ENCODE measurements at places on chromosomes 4 and X. TPM values are rescaled to one million over a fixed set of nuclear protein-coding genes. Genes with fewer than 3 reads are reported as not detected.

HTN1 gene
- total RNA-seq: not detected

PDLIM5 gene
- 122 TPM for total RNA-seq

NAT8L gene
- total RNA-seq: 8.2 TPM

USP17L21 gene
- total RNA-seq: not detected

GASK1B gene
- 75.9 TPM for total RNA-seq

MAGEC2 gene
- total RNA-seq: not detected

CLRN2 gene
- not detected for total RNA-seq

PDLIM3 gene
- 2,950 TPM for total RNA-seq

MAP7D2 gene
- not detected for total RNA-seq

SPATA4 gene
- total RNA-seq: not detected

TSPAN7 gene
- total RNA-seq: 38.9 TPM

FGF13 gene
- total RNA-seq: 14.3 TPM

TKTL2 gene
- 0.16 TPM for total RNA-seq

GUCY1A1 gene
- not detected for total RNA-seq

STPG2 gene
- total RNA-seq: not detected

TREX2 gene
- 1.5 TPM for total RNA-seq

FAM199X gene
- 39.1 TPM for total RNA-seq

MND1 gene
- not detected for total RNA-seq

DYNLT3 gene
- total RNA-seq: 57.0 TPM

FAM9B gene
- not detected for total RNA-seq

TNMD gene
- total RNA-seq: not detected

CDX4 gene
- not detected for total RNA-seq

PRR32 gene
- not detected for total RNA-seq

Measured in myocyte (in vitro differentiated cells).